GM12878 (cell line): ENCODE measurements at places on chromosomes 3 and 15. TPM values are rescaled to one million over a fixed set of nuclear protein-coding genes. Genes with fewer than 3 reads are reported as not detected.

DNA sequence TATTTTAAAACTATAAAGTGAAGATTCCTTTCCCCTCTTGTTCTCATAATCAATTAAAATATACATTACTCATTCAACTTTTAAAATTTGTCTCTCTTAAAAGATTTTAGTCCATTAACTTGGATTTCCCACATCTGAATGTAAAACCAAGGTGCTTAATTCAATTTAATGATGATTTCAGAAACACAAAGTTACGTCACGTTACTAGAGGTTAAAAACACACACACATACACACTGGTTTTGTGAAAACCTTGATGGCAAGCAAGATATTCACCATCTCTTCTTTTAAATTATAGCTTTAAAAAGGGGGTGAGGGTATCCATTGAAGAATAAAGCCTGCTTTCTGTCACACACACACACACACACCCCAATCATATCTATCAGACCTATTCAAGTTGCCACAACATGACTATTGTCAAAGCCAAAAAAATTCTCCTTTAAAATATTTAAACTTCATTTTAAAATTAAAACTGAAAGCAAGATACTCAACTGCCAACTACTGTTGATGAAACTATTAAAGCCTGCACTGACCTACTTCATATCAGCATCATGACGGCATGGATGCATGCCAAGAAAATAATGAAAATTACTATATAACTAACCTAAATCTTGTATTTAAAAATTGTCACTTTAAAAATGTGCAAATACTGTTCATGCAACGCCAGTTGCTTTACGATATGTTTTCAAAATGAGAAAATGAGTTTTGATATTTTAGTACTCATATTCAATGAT lies 2.1 kb downstream of the RFX7 start:
- no peak for DNase-seq

- no peak for DNase-seq
Observed at GRCh38 chr15:91526424-91526823, 327.1 kb upstream of the SLCO3A1 start.

The CHL1 gene
- 1.0 and 1.6 TPM in 2 replicates for polyA plus RNA-seq

DNA sequence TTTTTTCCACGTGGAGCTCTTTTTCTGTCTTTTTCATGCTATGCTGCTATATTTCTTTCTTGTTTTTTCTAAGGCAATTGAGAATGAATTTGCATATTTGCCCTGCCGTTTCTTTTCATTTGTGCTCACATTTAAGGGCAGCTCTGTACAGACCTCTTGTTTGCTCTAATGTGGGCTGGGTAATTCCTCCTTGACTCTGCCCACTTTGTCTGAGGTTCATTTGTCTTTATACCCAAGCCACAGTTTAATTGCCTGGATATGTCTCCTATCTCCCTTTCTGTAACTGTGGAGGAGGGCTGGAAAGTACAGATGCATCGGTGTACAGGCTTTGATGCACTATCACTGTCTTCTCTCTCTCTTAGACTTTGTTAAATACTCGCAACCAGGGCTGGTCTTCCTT lies 195.9 kb downstream of the EPHB1 start:
- no peak for DNase-seq

DNA sequence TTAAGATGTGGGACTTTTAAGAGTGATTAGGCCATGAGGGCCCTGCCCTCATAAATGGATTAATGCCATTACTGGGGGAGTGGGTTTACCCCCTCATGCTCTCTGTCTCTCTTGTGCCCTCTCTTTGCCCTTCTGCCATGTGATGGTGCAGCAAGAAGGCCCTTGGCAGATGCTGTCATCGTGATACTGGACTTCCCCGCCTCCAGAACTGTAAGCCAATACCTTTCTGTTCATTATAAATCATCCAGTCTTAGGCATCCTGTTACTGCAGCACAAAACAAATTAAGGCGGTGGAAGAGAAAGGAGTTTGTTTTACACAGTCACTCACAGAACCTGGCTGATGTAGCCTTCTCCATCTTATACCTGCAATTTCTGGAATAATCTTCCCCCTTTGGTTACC lies 360.3 kb upstream of the TBL1XR1 start:
- no peak for DNase-seq

DNA sequence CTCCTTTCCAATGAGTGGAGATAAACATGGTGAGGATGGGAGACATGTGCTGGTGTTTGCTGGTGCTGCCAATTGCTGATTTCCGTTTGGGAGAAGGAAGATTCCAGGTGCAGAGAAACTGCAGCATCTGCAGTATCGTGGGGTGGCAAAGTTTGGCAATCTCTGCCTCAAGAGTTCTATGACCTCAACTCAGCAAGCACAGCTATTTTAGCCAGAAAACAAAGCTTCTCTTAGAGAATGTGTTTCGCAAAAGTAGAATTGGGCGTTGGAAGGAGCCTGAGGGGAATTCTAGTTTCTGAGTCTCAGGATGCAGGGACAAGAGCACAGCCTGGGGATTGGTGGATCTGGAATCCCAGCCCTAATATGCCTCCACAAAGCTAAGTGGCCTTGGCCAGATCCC lies 18.2 kb upstream of the SHC4 start:
- no peak for DNase-seq

The ANKUB1 gene
- not detected in 2 replicates for polyA plus RNA-seq

- DNase-seq: no peak
Observed at GRCh38 chr3:53182764-53183355, 21.9 kb downstream of the PRKCD start.

The ZBTB20 gene
- polyA plus RNA-seq: 2.1 and 5.1 TPM in 2 replicates

The GNB4 gene
- polyA plus RNA-seq: 1.3 and 2.7 TPM in 2 replicates

- peak; percentile 72 for DNase-seq
Observed at GRCh38 chr3:9396301-9396631, 1.1 kb upstream of the SETD5 start.

The PLIN1 gene
- polyA plus RNA-seq: not detected in 2 replicates

DNA sequence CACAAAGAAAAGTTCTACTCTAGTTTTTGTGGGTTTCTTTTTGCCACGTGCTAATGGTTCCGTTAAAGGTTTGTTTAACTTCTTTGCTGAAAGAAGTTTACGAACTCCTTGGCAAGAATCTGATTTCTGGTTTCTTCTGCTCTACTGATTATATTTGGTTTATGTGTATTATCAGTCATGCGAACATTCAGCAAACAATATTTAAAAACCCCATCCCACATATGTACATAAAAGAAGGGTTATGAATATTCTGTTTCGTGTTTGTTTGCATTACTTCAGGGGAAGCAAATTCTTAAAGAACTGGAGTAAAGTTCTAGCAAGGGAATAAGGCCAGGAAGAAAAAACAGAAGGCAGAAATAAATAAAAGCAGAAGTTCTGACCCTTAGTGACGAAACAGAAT lies 9.8 kb downstream of the LARS2 start:
- no peak for DNase-seq

GRCh38 chr3:77195766-77196545 lies 156.1 kb downstream of the ROBO2 start:
- DNase-seq: no peak

The SKOR1 gene
- not detected in 2 replicates for polyA plus RNA-seq

GRCh38 chr15:78206326-78207109 lies 27.8 kb downstream of the ACSBG1 start:
- no peak for DNase-seq

- DNase-seq: no peak
Observed at GRCh38 chr15:75532413-75533250, 46.5 kb downstream of the PTPN9 start.
